NCI-H524 treated with DMSO at 0.1 percent for 48 hours (cell line): ENCODE measurements at places on chromosomes 2 and 18.
A peak's percentile ranks its signal among the peaks of the same experiment; 100 is the strongest.

- no peak for DNase-seq
Observed at GRCh38 chr2:43743706-43744105, 30.1 kb upstream of the DYNC2LI1 start.

- DNase-seq: no peak
Observed at GRCh38 chr2:168365094-168365621, 90.9 kb upstream of the CERS6 start.

- DNase-seq: no peak
Observed at GRCh38 chr18:78728784-78729467, 250.7 kb upstream of the SALL3 start.

DNA sequence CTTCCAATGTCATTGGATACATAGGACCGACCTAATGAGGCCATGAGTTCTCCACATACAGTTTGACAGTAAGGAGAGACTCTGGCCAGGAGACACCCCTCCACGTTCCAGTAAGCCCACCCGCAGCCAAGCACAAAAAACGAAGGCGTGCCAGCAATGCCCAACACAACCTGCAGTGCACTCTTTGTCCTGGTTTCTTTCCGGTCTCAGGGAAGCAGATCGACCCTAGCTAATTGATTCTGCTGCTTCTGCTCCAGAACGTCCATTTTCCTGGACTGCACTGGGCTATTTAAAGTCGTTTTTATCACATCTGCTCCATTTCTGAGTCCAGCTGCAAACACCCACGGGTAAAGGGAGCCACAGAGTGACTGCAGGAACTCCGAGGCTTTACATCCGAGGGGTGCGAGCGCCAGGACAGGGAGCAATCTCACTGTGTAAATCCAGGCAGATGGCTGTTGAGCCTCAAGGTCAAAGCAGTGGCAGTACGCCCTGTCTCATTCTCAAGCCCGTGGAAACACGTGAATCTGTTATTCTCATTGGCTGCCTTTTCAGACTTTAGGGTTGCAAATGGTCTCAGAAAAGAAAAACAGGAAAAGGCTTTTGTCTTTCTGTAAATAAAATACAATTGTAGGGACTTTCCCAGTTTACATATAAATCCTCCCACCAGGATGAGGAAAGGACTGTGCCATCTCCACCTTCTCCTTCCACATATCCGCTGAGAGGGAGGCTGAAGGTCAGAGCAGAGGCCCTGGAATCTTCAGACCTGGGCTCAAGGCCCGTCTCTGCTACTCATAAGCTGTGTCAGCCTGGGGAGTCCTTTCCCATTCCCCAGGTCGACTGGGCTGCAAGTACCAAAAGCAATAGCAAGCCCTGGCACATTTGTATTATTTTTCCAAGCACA lies 40.7 kb downstream of the TMEM163 start:
- DNase-seq: no peak

DNA sequence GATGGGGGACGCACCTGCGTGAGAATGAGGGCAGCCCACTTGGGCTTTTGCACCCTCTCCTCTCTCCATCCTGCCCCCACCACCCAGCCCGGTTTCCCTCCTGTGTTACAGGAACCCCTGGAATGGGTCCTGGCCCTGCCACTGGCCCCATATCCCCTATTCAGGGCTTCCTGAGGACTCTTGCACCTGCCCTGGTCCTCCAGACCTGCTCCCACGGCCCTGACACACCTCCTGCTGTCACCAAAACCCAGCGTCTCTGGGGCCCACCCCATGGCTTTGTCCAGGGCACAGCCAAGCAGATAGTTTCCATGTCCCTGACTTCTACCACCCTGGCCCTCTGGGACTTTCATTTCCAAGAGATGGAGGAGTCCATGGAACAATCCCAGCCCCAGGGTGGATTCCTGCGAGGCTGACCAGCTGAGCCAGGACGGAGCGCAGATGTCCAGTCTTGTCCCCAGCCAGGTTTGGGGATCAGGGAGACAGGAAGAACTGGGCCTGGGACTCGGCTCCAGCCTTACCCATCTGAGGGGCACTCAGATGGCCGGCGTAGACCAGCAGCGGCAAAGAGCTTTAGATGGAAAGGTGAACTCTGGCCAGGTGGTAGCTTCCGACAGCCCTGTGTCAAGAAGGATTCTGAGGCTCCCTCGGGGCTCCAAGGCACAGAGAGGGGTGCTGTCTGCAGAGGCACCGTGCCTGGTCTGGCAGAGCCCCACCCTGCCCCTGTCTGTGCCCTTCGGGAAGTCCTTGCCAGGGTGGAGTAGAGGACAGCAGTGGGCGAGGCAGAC lies 12.0 kb downstream of the GPR35 start:
- no peak for DNase-seq

GRCh38 chr2:124308319-124309062 lies 283.4 kb downstream of the CNTNAP5 start:
- DNase-seq: no peak

DNA sequence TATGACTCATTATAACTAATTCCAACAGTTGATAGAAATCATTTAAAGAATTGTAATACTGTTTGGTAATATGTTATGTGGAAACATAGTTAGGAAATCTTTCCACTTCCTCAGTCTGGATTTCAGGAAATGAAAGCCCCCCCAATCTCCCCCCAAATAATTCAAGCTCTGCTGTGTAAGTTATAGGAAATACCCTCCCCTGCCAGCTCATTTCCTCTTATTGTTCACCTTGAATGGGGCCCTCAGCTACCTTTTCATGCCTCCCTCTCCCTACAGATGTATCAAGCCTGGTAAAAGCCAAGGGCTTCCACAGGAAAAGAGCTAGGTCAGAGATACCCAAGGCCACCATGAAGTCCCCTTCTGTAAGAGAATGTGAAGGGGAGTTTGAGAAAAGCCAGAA lies 155.5 kb downstream of the CNTNAP5 start:
- DNase-seq: no peak

DNA sequence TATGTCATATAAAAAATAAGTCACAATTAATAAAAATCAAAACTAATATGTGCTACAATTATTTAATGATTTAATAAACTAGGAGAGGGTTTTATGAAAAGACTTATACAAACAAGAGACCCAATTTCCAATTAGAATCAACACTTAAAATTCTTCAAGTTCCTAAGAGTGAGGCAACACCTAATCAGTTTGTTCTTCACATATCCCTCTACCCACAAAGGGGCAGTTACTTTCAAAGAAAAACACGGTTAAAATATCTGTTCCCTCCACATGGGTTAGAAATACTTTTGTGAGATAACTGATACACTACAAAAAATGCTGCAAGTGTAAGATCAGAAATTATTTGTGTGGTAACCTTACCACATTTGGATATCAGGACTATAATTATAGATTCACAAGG lies 357.0 kb downstream of the ERBB4 start:
- no peak for DNase-seq

GRCh38 chr18:68219872-68220271 lies 495.0 kb downstream of the TMX3 start:
- DNase-seq: no peak

DNA sequence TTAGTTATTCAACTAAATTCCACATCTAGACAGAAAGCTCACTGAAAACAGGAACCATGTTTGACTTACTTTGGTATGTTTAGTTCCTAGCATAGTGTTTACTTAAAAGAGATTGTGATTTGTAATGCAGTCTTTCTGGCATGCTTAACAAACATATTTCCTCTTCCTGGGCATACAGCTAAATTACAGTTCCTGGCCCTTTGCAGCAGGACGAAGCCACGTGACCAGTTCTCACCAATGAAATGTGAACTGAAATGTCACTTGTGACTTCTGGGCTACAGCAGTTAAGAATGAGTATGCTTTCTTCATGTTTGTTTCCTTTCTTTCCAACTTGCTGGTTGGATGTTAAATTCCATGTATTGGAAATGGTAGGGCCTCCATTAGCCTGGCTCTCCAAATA lies 330.5 kb downstream of the FIGN start:
- no peak for DNase-seq

GRCh38 chr2:113164215-113164929 lies 9.4 kb upstream of the PSD4 start:
- DNase-seq: no peak

DNA sequence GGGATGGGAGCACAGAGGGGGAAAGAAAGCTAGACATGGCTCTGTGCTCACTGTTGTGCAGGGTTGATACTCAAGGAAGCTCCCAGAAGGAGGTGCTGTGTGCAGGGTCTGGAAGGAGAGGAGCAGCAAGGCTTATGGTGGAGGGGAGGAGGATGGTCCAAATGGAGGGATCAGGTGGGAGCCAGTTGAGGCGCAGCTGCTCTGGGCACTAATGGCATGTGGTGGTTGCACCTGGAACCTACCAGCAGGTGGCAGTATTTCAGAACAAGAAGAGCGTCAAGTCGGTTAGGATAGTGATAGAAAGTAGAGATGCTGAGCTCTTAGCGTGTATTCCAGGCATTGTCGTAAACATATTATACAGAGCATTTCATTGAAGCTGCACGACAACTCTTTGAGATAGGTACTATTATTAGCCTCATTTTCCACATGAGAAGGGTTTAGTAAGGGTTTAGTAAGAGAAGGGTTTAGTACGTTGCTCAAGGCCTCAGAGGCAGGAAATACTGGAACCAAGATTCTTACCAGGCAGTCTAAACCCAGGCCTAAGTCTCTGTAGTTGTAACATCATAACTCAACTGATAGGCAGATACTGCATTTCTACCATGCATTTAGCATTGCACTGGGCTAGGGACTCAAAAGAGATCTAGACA lies 223.7 kb downstream of the CYP26B1 start:
- DNase-seq: peak; percentile 23

DNA sequence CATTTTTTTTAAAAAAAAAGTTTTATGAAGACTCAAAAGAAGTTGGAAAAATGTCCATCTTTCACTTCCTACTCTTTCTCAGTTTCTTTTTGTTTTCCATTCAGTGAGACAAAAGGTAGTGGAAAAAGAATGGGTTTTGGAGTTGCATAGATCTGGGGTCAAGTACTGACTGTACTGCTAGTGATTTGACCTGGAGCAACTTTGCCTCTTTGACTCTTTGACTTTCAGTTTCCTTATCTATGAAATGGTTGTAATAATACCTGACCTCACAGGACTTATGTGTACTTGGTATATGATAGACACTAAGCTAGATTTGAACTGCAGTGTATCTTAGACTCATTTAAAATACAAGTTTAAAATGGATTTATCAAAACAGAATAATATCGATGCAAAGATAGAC lies 3.5 kb upstream of the KCNE4 start:
- no peak for DNase-seq

- no peak for DNase-seq
Observed at GRCh38 chr2:40298026-40298425, 153.9 kb downstream of the SLC8A1 start.

DNA sequence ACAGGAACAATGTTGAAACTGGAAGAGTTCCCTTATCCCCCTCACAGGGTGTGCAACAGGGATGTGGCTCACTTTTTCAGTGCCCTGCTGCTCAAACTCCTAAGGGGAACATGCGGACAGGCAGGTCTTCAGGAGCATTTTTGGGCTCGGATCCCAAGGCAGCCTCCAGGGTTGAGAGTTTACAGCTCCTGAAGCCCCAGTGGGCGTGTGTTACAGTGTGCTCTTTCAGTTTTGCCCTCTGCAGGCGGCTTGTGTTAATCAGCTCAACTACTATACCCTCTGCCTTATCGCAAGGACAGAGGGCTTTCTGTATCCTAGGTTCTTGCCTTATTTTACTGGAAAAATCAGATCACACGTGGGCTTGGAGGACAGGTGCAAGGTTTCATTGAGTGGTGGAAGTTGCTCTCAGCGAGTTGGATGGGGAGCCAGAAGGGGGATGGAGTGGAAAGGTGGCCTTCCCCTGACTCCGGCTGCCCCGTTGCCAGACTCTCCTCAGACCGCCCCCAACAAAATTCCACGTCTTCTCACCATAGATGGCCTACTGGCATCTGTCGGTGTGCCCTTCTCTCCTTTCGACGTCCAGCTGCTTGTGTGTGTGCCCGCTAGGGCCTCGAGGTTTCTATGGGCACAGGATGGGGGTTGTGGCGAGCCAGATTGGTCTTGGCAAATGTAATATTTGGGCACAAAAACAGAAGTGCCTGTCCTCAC lies 541.9 kb downstream of the TMX3 start:
- DNase-seq: no peak

DNA sequence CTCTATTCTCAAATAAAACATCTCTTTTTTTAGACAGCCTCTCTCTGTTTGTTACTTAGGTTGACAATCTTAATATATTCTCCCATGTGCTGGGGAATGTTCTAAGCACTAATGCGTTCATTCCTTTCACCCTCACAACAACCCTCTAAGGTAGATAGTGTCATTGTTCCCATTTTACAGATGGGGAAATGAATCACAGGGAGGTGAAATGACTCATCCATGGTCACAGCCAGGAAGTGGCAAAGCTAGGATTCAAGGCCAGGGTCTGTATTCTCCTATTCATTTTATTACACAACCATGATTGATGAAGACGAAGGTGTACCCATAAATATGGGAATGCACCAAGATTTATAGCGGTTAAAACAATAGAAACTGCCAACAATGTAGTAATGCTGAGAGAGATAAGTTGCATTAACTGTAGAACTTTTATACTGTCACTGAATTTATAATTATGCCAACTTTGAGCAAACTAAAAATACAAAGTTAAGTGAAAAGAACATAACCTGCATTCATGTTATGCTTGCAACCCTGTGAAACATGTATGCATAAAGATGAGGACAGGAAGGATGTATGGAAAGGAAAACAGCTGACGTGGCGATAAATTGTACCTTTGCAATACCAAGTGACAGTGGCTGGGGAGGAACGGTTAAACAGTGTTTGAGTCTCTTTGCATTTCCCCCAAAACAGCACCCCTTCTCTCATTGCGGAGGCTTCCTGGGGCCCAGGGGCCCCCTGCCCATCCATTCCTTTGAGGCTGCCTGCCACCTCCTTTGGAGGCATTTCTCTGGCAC lies 257.7 kb upstream of the AGAP1 start:
- DNase-seq: no peak

GRCh38 chr2:223019987-223020717 lies 31.8 kb upstream of the KCNE4 start:
- DNase-seq: no peak

GRCh38 chr18:21218862-21219261 lies 23.2 kb upstream of the GREB1L start:
- no peak for DNase-seq

- DNase-seq: no peak
Observed at GRCh38 chr2:44942304-44943030, 965 bp downstream of the SIX3 start.

DNA sequence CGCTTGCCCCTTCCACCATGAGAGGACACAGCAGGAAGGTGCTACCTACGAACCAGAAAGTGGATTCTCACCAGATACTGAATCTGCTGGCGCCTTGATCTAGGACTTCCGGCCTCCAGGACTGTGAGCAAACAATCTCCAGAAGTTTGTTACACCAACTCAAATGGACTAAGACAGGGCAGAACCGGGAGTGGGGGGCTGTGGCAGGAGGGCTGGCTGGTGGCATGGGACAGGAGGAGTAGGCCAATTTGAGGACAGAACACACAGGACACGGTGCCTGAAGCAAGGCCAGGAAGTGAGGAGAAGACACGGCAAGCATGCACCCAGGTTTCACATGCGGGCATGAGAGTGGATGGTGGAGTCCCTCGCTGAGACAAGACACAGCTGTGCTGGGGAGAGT lies 40.1 kb downstream of the CRACDL start:
- no peak for DNase-seq

GRCh38 chr2:108189316-108189715 lies 50.5 kb upstream of the SULT1C3 start:
- no peak for DNase-seq
